ENCODE measurements at places on chromosomes 7 and 10.

- no peak for DNase-seq
Measured at GRCh38 chr10:58511765-58512490, 744 bp upstream of the BICC1 start.

DNA sequence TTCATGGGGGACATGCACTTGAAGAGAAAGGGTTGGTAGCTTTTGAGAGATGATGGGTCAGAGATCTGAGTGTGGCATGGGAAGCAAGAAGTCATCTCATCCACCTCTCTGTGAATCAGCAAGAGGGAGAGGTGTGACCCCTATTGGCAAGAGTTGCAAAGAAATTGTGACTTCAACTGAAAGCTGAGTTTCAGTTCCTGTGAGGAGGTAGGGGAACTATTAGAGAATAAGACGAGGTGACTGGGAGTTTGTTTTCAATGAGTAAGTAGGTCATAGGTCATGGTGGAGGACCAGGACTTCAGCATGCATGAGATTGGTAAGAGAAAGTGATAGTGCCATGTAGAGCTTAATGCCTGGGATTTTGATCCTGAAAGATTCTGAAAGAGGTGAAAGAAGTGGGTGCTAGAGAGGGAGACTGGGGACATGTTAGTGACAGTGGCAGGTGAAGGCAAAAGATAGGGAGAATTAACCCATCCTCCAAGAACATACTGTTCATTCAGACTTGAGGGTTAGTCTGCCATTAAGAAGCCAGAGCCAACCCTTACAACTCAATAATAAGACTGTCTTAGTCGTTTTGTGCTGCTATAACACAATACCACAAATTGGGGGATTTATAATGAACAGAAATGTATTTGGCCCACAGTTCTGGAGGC is 75.5 kb upstream of the CAPZA2 start:
- no peak for DNase-seq

DNA sequence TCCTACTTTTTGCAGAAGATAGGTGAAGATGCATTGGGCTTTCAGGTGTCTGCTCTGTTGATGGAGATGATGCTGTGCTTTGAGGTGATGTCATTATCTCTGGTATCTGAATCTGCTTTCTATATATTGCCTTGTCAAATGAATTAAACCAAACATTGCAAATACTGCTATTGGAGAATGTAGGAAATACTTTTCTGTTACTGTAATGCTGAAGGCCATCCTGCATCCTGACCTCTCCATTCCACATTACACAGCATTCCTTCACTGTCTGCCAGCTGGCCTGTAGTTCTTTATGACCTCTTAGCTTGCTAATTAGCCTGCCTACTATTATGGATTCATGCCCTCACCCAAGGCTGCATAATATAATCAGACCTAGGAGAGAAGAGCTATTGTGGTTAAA is 73.2 kb downstream of the VCL start:
- no peak for DNase-seq

DNA sequence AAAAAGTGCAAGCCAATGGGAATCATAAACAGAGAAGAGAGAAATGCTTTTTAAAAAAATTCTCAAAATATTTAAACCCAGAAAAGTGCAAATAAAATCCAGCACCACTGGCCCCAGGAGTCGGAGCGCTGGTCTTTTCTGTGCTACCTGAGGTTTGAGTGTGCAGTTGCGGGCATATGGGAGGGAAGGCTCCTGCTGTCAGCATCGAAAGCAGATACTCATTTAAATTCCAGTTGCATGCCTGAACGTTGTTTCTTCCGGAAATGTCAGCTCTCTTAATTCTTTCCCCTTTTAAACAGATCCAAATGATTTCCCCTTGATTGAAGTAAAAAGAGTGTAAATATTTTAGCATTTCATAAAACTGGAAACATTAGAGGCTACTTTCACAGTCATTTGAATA is 240.5 kb upstream of the GPR26 start:
- DNase-seq = no peak

- no peak for DNase-seq
Measured at GRCh38 chr10:119821182-119821581, 51.5 kb downstream of the MCMBP start.

- DNase-seq = no peak
Measured at GRCh38 chr7:18693816-18694215, 198.3 kb downstream of the HDAC9 start.

GRCh38 chr10:67521546-67521945 is 174.4 kb downstream of the CTNNA3 start:
- no peak for DNase-seq

DNA sequence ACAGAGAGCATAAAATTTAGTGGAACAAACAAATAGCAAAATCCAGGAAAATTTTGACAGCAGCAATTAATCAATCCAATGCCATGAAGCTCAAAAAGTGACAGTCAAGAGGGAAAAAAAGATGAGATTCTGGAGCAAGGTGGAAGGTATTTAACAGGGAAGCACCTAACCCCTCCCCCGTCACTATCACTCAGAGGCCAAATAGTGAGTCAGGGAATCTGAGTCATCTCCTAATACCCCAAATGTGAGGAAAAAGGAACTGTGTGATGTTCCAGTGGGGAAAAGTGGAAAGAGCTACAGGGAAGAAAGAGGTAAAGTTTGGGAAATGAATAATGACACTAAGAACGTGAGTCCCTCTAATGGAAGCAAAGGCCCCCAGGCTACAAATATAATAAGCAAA is 113.2 kb upstream of the PHF14 start:
- no peak for DNase-seq

- no peak for DNase-seq
Measured at GRCh38 chr10:37739181-37739580, 118.2 kb downstream of the ZNF248 start.

- no peak for DNase-seq
Measured at GRCh38 chr7:151586531-151587260, 67.0 kb upstream of the RHEB start.

DNA sequence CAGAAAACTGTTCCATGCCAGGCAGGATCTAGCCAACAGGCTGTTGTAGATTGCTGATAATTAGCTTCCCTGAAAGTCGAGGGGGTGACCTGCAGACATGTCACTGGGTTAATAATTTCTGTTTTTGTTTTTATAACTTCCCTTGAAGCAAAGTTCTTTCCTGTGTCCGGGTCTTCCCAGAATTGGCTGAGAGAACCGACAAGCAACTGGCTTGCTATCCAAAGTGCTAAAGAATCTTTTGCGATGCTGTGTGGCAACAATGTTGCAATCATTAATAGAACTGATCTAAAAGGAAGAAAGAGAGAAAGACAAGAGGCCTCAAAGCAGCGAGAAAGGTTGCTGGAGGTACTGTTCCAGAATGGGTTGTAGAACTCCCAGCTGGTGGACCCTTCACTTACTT is 132.1 kb upstream of the DPP6 start:
- no peak for DNase-seq

- no peak for DNase-seq
Measured at GRCh38 chr10:131650771-131651673, 249.8 kb upstream of the PPP2R2D start.

DNA sequence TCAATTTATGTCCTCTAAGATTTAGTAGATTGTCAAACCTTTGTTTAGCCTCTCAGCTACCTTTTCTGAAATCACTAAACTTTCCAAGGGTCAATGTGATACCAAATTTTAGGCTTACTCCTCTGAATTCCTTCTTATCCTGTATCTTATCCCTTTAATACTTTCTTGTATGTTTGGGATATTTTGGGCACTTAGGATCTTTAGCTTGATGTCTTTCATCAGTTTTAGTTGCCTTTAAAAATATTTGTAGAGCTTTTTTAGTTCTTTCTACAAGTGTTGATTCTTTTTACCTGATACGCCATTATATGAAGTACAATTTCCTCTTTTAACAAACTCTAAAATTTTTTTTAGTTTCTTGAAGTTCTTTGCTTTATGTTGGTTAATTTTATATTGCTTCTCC is 30.7 kb upstream of the HDAC9 start:
- DNase-seq = no peak

GRCh38 chr10:70578371-70578947 is 24.1 kb downstream of the PRF1 start:
- peak; percentile 55 for DNase-seq

GRCh38 chr7:140196361-140197217 is 19.8 kb upstream of the KDM7A start:
- DNase-seq = no peak

GRCh38 chr7:155725006-155725355 is 80.5 kb downstream of the RBM33 start:
- DNase-seq = no peak

DNA sequence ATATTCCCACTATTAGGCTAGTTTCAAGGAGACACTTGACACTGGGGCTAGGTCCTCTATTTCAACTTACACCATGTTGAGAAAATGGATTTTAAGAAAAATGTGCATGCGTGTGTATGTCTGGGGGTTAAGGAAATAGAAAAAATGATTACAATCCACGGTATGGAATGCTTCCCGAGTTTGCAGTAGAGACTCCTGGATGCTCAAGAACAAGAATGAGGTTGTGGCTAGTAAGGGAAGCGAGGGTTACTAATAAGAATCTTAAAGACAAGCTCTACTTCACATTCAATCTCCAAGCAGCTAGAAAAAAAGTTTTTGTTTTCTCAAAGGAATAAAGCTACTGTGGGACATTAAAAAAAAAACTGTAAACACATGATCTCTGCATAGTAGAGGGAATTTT is 54.7 kb downstream of the ANK3 start:
- DNase-seq = no peak

- DNase-seq = no peak
Measured at GRCh38 chr10:24806262-24806661, 82.6 kb upstream of the ARHGAP21 start.

DNA sequence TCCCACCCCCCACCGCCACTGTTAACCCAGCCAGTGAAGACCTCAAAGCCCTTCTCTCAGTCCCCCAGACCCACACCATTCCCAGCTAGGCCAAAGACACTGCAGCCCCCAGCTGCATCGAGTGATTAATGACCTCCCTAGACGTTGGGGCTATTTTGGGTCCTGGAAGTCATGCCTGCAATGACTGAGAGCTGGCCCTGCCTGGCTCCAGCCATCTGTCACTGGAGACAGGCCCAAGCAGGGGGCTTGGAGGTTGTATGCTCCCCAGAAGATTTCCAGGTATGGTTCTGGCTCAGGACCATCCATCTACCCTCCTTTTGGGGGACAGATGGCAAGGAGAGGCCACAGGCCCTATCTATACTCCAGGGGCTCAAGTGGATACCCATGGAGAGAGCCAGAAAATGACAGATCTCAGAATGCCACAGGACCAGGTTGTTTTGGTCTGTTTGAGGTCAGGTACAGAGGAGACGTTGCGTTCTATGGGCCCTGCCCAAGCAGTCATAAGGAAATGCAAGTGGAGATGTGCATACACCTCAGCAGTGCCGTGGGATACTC is 5.1 kb downstream of the KCNIP2 start:
- DNase-seq = no peak

DNA sequence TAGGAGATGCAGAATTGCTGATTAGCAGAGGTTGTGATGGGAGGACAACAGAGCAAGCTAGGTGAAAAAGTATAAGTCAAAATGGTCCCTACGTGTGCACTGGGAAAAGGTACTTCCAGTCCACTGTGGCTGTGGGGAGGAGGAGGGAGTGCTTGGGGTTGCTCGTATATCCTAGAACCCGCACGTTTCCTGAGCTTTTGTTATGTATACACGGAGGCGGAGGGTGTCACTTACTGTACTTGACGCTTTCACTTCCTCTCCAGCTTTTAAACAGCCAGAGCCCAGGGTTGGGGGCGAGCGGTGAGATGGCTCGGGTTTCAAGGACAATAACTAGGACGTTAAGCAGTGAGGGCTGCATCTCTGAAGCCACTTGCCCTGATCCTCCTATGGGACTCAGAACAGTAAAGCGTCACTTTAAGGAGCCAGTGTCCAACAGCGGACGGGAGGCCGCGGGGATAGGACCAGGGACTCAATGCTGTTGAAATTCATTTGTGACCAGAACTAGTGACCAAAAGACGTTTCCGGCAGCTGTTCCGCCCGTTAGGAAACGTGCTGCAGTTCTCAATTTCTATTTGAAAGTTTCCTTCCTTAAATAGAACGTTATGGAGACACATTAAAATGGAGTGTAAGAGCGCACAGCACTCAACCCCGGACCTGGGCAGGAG is 985 bp upstream of the ETV1 start:
- no peak for DNase-seq

- no peak for DNase-seq
Measured at GRCh38 chr7:151062399-151063211, 3.2 kb downstream of the SLC4A2 start.

DNA sequence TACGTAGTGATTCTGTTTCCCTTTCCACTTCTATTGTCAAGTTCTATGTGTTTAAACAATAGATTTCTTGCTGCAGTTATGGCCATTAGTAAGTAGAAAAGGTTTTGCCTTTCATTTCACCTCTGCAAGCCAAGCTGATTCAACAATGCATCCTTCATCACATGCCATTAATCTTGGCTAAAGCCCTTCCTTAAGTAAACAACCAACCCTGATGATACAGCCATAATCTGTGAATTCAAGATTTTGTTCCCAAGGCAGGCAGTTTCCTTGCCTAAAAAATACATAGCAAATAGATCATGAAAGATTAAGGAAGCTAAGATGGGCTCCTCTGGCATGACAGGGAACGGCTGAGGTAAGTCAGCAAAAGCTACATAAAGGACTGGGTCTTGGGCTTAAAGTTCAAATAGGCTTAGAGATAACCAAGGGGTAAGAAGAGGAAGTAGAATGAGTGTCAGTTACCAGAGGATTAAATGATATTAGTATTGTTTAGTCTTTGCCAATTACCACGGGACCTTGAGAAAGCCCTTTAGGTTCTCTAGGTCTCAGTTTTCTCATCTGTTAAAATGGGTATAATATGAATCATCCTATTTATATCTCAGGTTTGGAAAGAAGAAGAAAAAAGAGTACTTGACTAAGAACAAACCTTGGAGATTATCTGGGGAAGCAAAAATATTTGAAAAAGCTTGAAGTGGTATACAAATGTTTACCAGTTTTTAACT is 35.9 kb upstream of the ANK3 start:
- no peak for DNase-seq

DNA sequence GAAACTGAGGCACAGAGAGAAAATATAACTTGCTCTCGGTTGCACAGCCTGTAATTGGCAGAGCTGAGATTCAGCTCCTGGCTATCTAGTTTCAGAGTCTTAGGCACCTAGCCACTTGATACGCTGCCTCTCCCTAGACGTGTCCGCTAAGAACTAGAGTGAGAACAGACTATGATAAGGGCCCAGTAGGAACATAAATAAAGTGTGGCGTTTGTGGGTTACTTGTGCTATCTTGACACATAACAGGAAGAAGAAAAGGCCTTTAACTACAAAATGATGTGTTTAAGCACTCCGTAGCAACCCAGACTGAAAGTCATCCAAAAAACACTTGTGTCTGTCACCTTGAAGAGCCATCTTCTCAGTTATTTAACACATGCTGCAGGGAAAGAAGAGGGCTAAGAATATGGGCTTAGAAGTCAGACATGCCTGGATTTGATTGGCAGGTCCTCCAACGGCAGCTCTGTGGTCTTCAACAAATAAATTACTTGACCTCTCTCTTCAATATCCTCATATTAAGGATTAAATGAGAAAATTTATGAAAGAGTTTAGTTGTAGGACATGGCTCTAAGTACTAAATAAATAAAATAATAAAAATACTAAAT is 96.2 kb downstream of the SGMS1 start:
- DNase-seq = no peak

- no peak for DNase-seq
Measured at GRCh38 chr7:105222953-105223352, 165.8 kb downstream of the SRPK2 start.

Measured in stimulated activated CD4-positive, alpha-beta T cell treated with anti-CD3 and anti-CD28 coated beads, Interleukin-4, amount 100 ng/mL, for 1 hour (primary cell).